ENCODE measurements at places on chromosomes 4 and X.

DNA sequence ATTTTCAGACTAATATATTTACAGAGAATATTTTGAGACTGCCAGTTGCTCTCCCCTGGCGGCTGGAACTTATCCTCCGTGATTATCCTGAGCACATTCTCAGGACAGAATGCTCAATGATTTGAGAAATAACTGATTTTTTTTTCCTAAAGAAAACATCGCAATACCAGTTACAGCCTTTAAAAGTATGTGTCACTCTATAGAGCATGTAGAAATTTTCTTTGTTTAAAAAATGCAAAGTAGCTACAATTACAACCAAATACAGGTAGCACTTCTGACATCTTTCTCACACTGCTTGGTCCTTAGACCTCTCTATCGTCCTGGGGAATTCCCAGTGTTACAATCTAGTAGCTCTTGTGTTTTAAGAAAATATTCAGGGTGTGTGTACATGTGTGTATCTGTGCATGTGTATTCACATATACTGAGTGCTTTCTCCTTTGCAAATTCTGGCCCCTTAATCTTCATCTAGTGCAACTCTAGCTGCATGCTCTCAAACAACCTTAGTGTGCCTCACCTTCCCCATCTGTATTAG is 13.8 kb downstream of the APBB2 start:
- peaks cover 16% of the 10 kb centered on the region for H3K4me1 ChIP-seq
- H3K4me3 ChIP-seq, result no peak overlapping the region
- no peak overlapping the region for H3K27ac ChIP-seq

GRCh38 chr4:53790286-53790685 is 199.0 kb upstream of the LNX1 start:
- no peaks in the 10 kb centered on the region for H3K27me3 ChIP-seq
- H3K4me1 ChIP-seq, result no peaks in the 10 kb centered on the region
- no peak for DNase-seq
- no peak overlapping the region for H3K4me3 ChIP-seq

DNA sequence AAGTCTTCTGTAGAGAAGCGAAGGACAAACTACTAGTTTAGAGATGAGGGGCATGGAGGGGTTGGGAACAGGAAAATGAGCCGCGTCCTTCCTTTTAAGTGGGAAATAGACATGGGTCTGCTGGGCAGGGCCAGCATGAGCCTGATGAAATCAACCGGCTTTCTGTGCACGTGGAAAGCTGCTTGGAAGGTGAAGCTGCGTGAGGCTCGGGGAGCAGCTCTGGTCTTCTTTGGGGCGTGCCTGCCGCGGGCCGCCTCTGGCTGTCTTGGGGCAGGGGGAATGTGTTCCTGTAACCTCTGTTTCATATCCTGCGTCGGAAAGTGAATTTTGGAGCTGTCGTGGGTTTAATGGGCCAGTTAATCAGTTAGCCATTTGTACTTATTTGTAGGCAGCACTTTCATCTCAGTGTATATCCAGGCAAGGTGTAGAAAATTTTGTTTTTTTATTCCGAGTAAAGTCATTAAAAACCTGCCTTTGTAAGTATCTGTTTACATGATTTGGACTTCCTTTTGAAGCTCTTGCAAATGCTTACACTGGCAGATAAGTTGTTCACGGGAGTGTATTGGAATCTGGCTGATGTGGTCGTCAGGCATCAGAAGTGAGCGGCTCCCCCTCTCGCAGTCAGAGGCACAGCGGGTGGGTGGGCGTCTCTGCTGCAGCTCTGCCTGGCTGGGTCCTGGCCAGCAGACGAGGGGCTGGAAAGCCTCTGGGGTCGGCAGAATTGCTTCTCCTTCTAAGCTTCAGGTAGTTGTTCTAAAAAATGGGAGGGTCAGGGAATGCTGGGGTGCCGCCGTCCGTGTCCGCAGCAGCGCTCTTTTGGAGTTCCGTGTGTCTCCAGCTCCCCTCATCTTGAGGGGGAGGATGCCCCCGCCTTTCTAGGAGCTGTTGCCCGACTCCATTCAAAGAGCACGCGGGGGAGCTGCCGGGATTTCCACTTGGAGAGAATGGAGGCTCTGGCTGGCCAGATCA is 70.5 kb upstream of the HGFAC start:
- H3K36me3 ChIP-seq, result peaks cover 6% of the 10 kb centered on the region
- H3K27me3 ChIP-seq, result no peaks in the 10 kb centered on the region
- peaks cover 33% of the 10 kb centered on the region for H3K4me1 ChIP-seq
- no peak overlapping the region for H3K4me3 ChIP-seq

- H3K27me3 ChIP-seq, result no peaks in the 10 kb centered on the region
- H3K27ac ChIP-seq, result peak overlapping the region; percentile 47
- no peaks in the 10 kb centered on the region for H3K36me3 ChIP-seq
Observed at GRCh38 chr4:143294710-143295275, 41.9 kb upstream of the GAB1 start.

- H3K4me1 ChIP-seq, result no peaks in the 10 kb centered on the region
- H3K27ac ChIP-seq, result peak overlapping the region; percentile 43
- H3K36me3 ChIP-seq, result no peaks in the 10 kb centered on the region
- H3K27me3 ChIP-seq, result no peaks in the 10 kb centered on the region
Observed at GRCh38 chrX:54483946-54484345, 12.1 kb downstream of the FGD1 start.

GRCh38 chrX:8847360-8847759 is 46.2 kb upstream of the FAM9A start:
- DNase-seq, result no peak
- H3K4me3 ChIP-seq, result no peak overlapping the region
- no peak overlapping the region for H3K27ac ChIP-seq
- no peaks in the 10 kb centered on the region for H3K4me1 ChIP-seq

- no peaks in the 10 kb centered on the region for H3K36me3 ChIP-seq
- peaks cover 60% of the 10 kb centered on the region for H3K27me3 ChIP-seq
- DNase-seq, result no peak
- no peak overlapping the region for H3K27ac ChIP-seq
- H3K4me1 ChIP-seq, result no peaks in the 10 kb centered on the region
- no peak overlapping the region for H3K4me3 ChIP-seq
Observed at GRCh38 chr4:6367371-6367851, 97.8 kb downstream of the WFS1 start.

DNA sequence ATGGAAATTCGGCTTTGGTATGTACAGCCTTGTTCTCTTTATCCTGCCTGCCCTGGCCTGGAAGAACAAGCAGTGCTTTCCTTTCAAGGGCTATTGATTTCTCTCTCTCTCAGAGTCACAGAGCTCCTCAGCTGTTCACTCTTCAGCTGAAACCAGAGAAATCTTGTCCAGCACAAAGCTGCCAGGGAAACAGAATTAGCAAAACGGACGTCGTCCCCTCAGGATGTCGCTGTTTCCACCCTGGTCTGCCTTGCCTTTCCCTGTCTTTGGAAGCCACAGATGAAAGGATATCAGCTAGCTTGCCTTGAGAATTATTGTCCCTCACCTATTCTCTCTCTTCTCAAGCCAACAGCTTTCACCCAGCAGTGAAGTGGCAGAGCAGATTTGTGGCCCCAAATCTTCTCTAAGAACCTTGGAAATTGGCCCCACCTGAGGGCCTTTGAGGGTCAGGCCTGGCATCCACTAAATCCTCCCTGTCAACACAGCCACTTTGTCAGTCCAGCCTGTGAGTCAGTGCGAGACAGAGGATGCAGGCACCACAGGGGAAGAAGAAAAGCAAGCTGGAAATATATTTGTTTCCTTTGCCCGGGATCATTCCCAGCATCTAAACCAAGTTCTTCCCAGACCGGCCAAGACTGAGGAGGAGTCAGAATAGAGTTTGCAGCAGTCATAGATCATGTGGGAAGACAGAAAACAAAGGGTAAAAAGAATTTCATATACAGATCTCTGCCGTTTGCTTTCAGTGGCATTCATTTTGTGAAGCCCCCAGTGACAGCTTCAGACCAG is 63.8 kb upstream of the MTM1 start:
- no peak for DNase-seq
- H3K36me3 ChIP-seq, result no peaks in the 10 kb centered on the region
- H3K4me3 ChIP-seq, result no peak overlapping the region
- H3K27me3 ChIP-seq, result no peaks in the 10 kb centered on the region
- H3K4me1 ChIP-seq, result peaks cover 37% of the 10 kb centered on the region
